ENCODE measurements at places on chromosomes 11 and 22. TPM values are rescaled to one million over a fixed set of nuclear protein-coding genes. Genes with fewer than 3 reads are reported as not detected.

- no peaks in the 10 kb centered on the region for H3K27me3 ChIP-seq
- H3K4me3 ChIP-seq = no peak overlapping the region
- no peaks in the 10 kb centered on the region for H3K4me1 ChIP-seq
- H3K27ac ChIP-seq = no peak overlapping the region
These were observed 13.9 kb downstream of the CSRP3 start for GRCh38 chr11:19187833-19188258.

KRTAP5-7 gene
- not detected for total RNA-seq

DNA sequence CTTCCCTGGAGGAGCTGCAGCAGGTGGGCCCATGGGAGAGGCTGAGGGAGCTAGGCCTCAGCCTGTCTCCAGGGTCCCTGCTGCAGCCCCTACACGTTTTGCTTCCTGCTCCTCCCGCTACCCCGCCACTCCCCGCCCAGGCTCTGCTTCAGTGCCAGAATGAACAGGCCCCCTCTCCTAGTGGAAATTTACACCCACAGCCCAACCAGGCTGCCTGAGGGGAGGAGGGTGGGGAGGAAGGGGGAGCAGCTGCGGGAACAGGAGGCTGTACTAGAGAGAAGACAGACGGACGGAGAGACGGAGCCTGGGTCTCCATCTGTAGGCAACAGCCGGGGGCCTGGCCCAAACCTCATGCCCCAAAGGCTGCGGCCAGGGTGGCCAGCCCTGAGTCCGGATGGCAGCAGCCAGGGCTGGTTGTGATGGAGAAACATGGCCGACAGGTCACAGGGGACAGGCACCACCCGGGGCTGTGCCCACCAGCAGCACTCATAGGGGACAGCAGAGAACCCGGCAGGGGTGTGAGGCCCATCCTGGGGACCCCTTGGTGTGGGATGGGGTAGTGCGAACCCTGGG lies 20.6 kb downstream of the FLRT1 start:
- H3K27me3 ChIP-seq = no peaks in the 10 kb centered on the region
- no peak overlapping the region for H3K4me3 ChIP-seq
- H3K4me1 ChIP-seq = peaks cover 3% of the 10 kb centered on the region
- DNase-seq = no peak
- no peaks in the 10 kb centered on the region for H3K36me3 ChIP-seq

WNT11 gene
- total RNA-seq = not detected

GLYATL2 gene
- 0.36 TPM for total RNA-seq

- H3K36me3 ChIP-seq = no peaks in the 10 kb centered on the region
- H3K4me3 ChIP-seq = no peak overlapping the region
- H3K4me1 ChIP-seq = no peaks in the 10 kb centered on the region
- H3K27ac ChIP-seq = no peak overlapping the region
- no peak for DNase-seq
These were observed 733.4 kb downstream of the JRKL start for GRCh38 chr11:97123237-97123636.

- H3K4me3 ChIP-seq = no peak overlapping the region
- DNase-seq = no peak
- H3K36me3 ChIP-seq = no peaks in the 10 kb centered on the region
- H3K27me3 ChIP-seq = no peaks in the 10 kb centered on the region
- H3K4me1 ChIP-seq = peaks cover 2% of the 10 kb centered on the region
These were observed 75.2 kb downstream of the WNT11 start for GRCh38 chr11:76131142-76131541.

Data from IMR-90 (cell line).